ENCODE measurements at places on chromosomes 1 and 21. TPM values are rescaled to one million over a fixed set of nuclear protein-coding genes. Genes with fewer than 3 reads are reported as not detected.

- no peak for DNase-seq
These were observed 4.0 kb downstream of the POLR3C start for GRCh38 chr1:145827966-145828365.

GRCh38 chr1:167899253-167899681 is 14.7 kb downstream of the ADCY10 start:
- no peak for DNase-seq

FCER1G gene
- total RNA-seq: 1.1 TPM

ILDR2 gene
- 43.5 TPM for total RNA-seq

GRCh38 chr1:212470059-212470458 is 37.3 kb downstream of the NENF start:
- peak; percentile 75 for DNase-seq

GRCh38 chr1:18491168-18491567 is 10.4 kb downstream of the KLHDC7A start:
- no peak for DNase-seq

GRCh38 chr1:11935057-11935412 is 518 bp downstream of the PLOD1 start:
- DNase-seq: no peak

GRCh38 chr21:31983120-31983519 is 110.3 kb downstream of the HUNK start:
- DNase-seq: no peak

GRCh38 chr21:17451364-17451891 is 61.4 kb upstream of the CXADR start:
- no peak for DNase-seq

TFF1 gene
- total RNA-seq: not detected

DNA sequence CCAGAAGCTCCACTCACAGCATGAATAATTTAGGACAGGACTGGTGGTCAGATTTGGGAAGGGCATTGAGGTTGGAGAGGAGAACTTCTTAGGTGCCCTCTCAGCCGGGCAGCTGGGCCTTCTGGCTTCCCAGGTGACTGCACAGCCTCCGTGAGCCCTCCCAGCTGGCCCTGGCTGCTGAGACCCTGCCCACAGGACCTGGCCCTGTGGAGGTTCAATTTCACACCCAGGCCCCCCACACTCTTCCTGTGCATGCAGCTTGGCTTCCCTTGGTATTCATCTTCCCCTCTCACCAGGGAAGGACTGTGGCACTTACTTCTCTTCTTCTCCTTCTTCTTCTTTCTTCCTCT is 50.6 kb downstream of the NDUFS5 start:
- no peak for DNase-seq

FMO2 gene
- total RNA-seq: not detected

DNA sequence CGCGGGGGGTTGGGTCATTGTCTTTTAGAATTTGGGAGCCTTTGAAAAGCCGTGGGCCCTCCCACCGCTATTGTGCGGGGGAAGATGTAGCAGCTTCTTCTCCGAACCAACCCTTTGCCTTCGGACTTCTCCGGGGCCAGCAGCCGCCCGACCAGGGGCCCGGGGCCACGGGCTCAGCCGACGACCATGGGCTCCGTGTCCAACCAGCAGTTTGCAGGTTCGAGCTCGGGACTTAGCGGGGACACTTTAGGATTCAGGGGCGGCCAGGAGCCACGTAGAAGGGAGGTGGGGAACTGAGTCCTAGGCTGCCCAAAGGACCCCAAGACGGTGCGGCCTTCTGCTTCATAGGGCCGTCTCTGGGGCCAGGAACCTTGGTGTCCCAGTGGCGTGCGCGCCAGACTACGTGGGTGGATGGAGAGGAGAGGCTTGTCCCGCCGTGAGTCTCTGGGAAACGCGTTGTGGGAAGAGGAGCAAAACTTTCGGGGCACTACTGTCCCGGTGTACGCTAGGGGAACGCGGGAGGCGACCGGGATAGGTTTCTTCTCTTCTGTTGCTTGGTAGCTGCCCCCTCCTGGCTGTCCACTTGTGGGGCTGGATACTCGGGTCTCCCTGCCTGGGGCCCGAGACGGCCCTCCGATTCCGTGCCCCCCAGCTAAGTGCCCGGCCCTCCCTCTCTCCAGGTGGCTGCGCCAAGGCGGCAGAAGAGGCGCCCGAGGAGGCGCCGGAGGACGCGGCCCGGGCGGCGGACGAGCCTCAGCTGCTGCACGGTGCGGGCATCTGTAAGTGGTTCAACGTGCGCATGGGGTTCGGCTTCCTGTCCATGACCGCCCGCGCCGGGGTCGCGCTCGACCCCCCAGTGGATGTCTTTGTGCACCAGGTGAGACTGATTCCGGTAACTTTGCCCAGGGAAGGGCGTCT is at the start of gene LIN28A:
Gene LIN28A, plus strand, starts transcription at position 112 of the 918 bp plus-strand sequence. Its CDS starts 75 bp downstream, at position 187.
- DNase-seq: no peak

TTC3 gene
- total RNA-seq: 259 TPM

DNA sequence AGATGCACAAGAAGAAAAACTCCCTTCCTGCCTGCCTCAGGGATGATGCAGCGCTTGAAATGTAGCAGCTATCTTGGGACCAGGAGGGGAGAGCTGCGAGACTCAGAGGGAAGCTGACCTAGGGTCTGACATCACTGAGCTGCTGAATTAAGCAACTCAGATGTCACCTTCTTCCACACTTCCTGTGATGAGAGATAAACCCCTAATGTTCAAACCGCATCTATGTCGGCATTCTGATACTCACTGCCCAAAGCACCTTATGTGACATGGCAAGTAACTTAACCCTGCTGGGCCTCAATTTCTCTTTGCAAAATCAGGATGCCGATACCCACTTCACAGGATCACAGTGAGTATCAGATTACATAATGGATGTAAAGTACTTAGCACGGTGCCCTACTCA is 9.1 kb upstream of the AK2 start:
- no peak for DNase-seq

DNA sequence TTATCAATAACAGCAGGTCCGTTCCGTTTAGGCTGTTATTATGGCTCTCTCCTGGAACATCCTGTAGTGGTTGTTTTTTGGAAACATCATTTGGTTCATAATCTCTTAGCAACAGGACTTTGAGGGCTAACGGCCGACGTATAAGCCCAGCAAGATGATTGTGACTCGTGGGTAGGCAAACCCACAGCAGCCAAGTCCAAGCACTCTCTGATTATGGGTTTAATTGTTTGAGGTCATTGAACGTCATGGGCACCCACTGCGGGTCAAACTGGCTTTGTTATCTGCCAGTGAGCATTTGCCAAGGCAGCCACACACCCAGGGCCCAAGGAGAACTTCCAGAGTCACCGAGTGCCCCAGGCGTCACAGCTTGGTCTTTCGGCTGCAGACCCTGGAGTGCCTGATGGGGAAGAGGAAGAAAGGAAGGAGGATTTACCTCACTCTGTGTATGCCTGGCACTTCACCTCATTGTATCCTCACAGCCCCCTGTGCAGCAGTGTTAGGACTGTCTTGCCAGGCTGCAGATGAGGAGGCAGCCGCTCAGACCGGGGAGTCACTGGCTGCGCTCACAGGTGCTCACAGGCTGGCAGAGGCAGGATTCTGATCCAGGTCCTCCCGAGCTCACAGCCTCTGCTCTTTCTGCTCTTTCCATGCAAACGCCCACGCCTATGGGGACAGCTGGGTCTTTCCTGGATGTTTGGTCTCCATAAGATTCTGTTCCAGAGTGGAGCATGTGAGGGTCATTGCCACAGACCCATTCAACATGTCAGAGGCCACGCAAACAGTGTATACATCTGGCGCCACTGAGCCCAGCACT is 30.8 kb upstream of the EPS8L3 start:
- DNase-seq: no peak

DNA sequence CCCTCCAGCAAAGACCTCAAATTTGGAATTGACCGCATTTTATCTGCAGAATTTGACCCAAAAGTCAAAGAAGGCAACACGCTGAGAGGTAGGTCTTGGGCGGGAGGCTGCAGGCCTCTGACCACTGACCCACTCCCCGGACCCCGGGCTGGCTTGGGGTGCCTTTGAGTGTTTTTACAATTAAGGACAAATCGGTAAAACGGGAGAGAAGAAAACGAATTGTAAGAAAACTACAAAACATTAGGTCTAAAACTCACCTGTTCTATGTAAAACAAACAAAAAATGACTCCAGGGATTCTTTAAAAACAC is 1.1 kb downstream of the HLX start:
- peak; percentile 19 for DNase-seq

GRCh38 chr1:215133532-215133931 is 51.0 kb downstream of the KCNK2 start:
- no peak for DNase-seq

CCDC18 gene
- total RNA-seq: 30.4 TPM

- no peak for DNase-seq
These were observed 21.3 kb upstream of the TARBP1 start for GRCh38 chr1:234500269-234500668.

DNA sequence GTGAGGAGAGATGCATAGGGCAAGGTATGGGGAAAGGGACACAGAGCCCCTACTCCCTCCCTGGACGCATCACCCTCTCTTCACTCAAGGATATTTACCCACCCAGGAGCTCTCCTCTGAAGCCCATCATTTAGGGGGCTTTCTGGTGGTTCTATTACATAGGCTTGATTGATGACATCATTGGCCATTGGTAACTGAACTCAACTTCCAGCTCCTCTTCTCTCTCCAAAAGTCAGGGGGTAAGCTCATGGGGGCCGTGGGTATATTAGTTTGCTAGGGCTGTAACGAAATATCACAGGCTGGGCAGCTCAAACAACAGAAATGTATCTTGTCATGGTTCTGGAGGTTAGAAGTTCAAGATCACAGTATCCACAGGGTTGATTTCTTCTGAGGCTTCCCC is 110.8 kb downstream of the DSCAM start:
- DNase-seq: no peak

- no peak for DNase-seq
These were observed 299.2 kb downstream of the SRGAP2C start for GRCh38 chr1:121483961-121484424.

NCAM2 gene
- not detected for total RNA-seq

GRCh38 chr1:119015547-119015946 is 27.4 kb upstream of the TBX15 start:
- no peak for DNase-seq

Measured in SJSA1 (cell line).